SK-N-MC (cell line): ENCODE measurements at places on chromosomes 5 and 9.

- no peak for DNase-seq
These were observed 8.6 kb downstream of the PDGFRB start for GRCh38 chr5:150146862-150147601.

DNA sequence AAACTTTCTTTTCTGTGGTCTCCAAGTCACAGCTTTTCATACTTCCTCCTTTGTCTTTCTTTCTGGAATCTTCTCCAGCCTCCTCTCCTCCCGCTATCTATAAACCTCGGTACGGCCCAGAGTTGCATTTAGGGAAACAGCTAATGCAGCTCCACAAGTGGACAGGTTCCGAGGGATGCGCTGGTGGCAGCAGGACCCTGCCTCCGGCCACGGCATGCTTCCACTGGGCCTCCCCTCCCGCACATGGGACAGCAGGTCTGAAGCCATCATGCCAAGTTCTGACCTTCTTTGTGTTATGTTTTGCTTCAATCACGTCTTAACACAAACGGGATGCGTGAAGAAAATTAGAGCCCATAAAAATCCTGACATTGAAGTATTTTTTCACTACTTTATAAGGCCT is 136.9 kb downstream of the IRX2 start:
- DNase-seq, result no peak

- DNase-seq, result no peak
These were observed 23.4 kb downstream of the CEMIP2 start for GRCh38 chr9:71744754-71745521.

DNA sequence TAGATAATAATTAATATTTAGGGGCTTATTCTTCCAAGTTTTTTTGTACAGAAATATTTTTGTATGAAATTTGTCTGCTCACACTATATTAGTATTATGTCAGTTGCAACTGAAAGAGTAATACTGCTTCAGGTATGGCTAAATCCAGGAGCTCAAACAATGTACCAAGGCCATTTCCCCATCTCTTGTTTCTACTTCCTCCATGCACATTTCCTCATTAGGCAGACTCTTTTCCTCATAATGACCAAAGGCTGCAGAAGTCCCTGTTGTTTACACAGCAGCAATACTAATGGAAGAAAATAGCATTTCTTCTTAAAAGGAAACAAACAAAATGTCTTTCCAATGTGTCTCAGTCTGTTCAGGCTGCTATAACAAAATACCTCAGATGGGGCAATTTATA is 9.2 kb upstream of the OTULINL start:
- DNase-seq, result no peak

DNA sequence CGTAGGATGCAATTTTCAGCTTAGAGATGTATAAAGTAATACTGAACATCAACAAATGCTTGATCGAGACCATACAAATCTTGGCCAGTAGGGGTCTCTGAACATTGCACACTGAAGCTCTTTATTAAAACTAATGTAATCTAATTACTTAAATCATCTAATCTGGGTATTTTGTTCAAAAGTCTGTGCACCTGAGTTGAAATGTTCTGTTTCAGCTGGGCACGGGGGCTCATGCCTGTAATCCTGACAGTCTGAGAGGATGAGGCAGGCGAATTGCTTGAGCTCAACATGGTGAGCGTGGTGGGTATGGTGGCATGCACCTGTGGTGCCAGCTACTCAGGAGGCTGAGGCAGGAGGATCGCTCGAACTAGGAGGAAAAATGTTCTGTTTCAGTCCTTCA is 41.0 kb downstream of the ESM1 start:
- DNase-seq, result no peak

GRCh38 chr9:101791938-101792337 is 53.5 kb upstream of the GRIN3A start:
- peak; percentile 35 for DNase-seq

DNA sequence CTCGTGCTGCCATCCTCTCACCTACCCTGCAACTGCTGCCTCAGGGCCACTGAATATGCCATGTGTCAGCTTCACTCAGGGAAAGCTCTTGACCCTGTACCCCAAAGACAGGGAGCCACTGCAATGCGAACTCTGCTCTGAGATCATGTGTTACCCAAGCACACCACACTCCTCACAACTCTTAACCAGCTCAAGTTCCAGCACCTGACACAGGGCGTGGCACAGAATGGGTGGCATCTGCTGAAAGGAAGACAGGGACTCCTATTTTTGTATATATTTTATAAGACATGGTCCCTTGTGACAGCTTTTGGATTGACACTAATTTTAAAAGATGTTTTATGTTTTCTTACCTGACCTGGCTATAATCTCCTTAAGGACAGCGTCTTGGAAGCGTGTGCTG is 10.7 kb downstream of the PHYKPL start:
- no peak for DNase-seq

- no peak for DNase-seq
These were observed 335.8 kb downstream of the IRX2 start for GRCh38 chr5:2415678-2416077.

DNA sequence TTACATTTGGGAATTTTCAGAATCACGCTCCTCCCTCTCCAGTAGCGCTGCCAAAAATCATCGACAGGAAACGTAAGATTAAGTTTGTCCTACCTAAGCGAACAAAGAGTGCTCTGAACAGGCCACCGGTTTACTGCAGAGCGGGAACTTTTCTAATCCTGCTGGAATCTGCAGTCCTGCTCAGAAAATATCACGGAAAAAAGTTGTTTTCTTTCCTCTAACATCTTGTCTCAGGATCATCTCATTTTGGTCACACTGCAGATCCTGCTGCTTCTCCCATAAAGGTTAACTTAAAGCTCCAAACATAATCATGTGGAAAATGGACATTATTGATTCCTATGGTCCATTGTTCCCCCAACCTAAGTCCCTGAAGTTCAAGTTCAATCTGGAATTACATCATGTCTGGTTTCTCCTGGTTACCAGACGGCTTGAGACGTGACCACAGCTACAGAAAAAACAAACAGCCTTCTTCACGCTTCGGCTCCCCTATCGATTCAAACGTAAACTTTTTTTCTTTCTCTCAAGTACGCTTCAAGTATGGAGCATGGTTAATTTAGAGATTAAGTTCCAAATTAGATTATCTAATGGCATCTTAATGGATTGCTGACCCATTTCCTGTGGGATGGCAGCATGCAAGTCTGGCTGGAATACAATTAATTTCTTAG is 217.6 kb downstream of the NFIB start:
- DNase-seq, result peak; percentile 71

DNA sequence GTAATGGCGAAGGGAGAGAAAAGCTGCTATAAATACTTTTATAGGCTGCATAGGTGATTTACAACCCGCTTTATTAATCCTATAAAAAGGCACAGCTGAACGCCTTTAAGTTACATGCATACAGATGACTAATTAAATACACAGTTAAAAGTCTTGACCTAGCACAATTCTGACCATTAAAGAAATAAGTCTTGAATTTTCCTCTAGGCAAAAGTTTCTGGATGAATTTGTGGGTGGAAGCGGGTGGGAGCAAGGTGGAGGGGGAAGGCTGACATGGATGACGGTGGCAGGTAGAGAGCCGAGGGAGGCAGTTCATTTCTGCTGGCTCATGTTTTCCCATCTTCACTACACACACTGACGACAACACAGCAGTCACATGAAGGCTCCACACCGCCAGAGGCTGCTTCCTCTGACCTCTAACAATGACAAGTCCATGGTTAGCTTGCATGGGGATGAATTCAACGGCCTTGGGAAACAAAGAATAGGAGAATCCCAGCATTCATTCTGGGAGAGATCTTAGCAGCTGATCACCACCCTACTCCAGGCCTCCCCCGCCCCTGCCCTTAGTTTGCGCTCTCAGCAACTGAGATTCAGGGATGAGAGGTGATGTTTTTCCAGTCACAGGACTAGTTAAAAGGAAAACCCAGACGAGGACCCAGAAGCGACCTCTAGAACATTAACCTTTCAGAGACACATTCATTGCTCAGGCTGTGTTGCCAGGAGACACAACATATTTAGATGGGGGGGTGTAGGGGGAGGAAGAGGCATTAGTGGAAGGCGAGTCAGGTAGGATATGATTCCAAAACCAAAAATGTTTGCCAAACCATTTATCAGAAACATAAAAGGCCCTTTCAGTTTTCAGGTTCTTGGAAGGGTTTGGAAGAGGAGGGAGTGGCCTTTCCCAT is 329.3 kb downstream of the PIK3R1 start:
- DNase-seq, result no peak

- DNase-seq, result no peak
These were observed 64.4 kb upstream of the ANGPTL2 start for GRCh38 chr9:127186806-127187205.

DNA sequence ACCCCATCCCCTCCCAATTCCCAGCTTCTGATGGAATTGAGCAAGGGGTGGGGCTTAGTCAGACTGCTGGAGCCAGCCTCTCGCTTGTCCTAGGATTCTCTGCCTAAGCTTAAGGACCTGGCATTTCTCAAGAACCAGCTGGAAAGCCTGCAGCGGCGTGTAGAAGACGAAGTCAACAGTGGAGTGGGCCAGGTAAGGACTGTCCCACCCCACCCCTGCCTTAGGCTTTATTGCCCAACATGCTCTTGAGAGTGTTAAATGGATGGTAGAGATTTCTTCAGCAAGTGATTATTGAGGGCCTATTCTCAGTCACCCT is 1.1 kb downstream of the SLC35A4 start:
- no peak for DNase-seq

GRCh38 chr9:109886041-109886440 is 106.0 kb downstream of the PALM2AKAP2 start:
- DNase-seq, result no peak

GRCh38 chr9:89879276-89879675 is 274.5 kb downstream of the GADD45G start:
- DNase-seq, result no peak

DNA sequence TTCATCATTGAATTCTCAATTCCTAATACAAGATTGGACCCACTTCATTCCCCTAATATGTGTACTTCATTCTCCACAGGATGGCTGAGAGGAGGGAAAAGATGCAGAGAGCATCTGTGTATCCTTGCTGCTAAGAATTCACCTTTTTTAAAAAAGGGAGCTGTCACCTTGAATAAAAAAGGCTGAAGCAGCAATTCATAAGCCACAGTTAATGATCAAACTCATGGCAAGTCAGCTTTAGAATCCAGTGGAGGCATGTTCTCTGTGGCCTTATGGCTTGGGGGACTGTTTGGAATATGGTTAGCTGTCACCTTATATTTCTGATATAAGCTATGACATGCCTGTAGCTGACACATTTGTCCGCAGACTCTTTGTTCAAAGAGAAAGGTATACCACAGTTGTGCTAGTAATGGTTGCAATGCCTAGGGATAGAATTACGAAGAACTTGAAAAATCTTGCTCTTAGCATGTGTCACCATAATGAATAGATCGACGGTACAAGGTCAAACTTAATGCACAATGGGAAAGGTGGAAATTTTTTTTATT is 256.8 kb upstream of the TNC start:
- DNase-seq, result no peak

DNA sequence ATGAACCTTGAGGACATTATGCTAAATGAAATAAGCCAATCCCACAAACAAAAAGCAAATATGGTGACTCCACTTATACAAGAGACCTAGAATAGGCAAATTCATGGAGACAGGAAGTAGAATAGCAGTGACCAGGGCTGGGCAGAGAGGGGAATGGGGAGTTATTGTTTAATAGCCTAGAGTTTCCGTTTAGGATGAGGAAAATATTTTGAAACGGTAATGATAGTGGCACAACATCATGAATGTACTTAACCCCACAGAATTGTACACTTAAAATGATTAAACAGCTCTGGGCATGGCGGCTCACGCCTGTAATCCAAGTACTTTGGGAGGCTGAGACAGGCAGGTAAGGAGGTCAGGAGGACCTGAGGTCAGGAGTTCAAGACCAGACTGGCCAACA is 65.8 kb downstream of the NSUN2 start:
- no peak for DNase-seq

- DNase-seq, result no peak
These were observed 53.9 kb downstream of the C9orf57 start for GRCh38 chr9:72006501-72006900.

- no peak for DNase-seq
These were observed 8.3 kb upstream of the COMMD10 start for GRCh38 chr5:116076496-116076895.

DNA sequence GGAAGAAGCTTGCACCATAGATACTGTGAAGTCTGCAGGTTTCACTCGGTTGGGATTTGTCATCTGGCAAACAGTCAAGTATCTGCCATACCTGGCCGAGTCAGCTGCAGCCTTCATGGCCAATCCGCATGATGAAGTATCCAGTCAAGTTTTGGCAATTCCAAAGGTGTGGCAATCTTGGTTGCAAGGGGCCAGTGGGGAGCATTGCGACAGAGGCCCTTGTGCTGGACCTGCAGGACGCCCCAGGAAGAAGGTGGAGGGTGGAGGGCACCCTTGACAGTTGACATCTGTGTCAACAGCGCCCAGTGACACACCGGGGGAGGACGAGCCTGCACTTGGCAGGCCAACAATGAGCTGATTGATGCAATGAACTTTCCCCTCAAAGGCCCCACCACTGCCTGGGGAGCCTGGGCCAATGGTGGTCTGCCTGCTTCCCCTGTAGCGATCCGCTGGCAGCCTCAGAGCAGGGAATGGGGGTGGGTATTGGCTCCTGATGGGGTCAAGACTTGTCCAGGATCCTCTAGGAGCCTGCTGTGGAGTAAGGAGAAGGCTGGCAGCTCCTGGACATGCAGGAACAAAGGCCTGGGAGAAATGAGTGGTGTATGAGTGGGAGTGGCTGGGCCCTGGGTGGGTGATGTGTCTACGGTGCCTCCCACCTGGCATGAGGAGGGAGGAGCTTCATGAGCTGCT is 122.8 kb upstream of the PITX1 start:
- DNase-seq, result no peak

- DNase-seq, result no peak
These were observed 47.1 kb upstream of the RICTOR start for GRCh38 chr5:39121315-39121714.

DNA sequence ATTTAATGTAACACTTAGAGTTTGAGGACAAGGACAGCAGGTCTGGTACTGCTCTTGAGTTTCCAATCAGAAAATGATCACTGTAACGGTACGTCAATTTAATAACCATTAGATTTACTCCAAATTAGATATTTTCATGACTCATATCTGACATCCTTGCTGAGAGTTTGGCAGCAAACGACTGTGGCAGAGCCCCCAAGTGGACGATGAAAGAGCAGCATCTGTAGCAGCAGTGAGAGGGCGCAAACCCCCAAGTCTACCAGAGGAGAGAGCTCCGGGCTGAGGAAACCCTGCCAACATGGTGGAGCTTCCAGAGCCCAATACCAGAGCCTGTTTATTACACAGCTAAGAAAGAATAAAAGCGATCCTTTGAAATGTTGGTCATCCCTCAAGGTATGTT is 73.2 kb upstream of the EPB41L4A start:
- DNase-seq, result no peak
